K562 (cell line): ENCODE measurements at places on chromosomes 3 and 15.
A peak's percentile ranks its signal among the peaks of the same experiment; 100 is the strongest.

GRCh38 chr3:70250492-70250891 lies 61.9 kb downstream of the MDFIC2 start:
- DNase-seq: no peak

GRCh38 chr3:80553211-80553610 lies 785.4 kb upstream of the ROBO1 start:
- DNase-seq: no peak

DNA sequence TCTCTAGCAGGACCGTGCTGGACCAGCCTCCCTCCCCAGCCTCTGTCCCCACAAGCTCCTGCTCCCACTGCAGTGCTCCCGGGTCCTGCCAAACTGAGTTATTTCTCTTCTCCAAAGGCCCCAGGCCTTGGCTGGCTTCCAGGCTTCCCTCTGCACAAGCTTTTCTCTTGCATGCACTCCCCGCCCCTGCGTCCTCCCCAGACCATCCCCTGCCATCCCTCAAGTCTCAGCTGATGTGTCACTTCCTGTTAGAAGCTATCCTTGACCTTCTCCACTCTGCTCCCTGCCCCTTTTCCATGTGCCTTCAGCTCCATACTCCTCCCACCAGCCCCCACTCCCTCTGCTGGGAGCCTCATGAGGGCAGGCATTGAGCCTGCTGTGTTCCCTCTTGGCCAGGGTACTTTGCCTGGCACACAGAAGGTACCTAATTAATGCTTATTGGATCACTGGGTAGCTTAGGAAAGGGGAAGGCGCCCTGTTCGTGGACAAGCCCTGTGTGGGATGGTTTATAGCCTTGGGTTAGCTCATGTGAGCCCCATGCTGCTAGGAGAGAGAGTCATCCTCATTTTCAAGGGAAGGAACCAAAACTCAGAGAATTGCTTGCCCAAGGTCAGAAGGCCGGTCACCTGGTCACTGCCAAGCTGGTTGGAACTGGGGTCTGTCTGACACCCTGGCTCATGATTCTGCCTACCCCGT lies 56.4 kb downstream of the FEM1B start:
- DNase-seq: no peak

- no peak for DNase-seq
Observed at GRCh38 chr15:65333148-65333820, 28.8 kb downstream of the RNU5B-1 start.

GRCh38 chr15:88803241-88803919 lies at the start of gene ACAN:
Gene ACAN, plus strand, starts transcription at chr15:88803436. Its CDS starts 32,771 bp downstream, at chr15:88836207.
- DNase-seq: no peak

DNA sequence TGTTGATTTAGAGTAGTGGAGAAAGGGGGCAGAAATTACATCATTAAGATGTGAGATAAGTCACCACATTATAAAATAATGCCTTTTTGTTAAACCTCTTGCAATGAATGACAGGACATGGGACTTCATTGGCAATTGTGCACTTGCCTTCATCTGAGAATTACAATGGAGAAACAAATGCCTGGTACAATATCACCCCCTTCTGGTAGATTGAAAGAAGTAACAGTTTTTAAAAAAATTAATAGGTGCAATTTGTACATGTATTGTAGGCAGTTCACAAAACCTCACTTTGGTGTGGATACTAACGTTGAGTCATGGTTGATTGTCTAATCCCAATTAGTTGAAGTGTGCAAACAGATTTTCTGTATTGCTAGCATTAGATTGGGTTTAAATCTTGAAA lies 4.6 kb upstream of the P2RY14 start:
- DNase-seq: peak; percentile 41

GRCh38 chr3:37700466-37701248 lies 161.0 kb upstream of the CTDSPL start:
- no peak for DNase-seq

- DNase-seq: no peak
Observed at GRCh38 chr15:35060591-35060990, 24.5 kb downstream of the NANOGP8 start.

GRCh38 chr3:155560594-155560993 lies 184.3 kb downstream of the PLCH1 start:
- no peak for DNase-seq

DNA sequence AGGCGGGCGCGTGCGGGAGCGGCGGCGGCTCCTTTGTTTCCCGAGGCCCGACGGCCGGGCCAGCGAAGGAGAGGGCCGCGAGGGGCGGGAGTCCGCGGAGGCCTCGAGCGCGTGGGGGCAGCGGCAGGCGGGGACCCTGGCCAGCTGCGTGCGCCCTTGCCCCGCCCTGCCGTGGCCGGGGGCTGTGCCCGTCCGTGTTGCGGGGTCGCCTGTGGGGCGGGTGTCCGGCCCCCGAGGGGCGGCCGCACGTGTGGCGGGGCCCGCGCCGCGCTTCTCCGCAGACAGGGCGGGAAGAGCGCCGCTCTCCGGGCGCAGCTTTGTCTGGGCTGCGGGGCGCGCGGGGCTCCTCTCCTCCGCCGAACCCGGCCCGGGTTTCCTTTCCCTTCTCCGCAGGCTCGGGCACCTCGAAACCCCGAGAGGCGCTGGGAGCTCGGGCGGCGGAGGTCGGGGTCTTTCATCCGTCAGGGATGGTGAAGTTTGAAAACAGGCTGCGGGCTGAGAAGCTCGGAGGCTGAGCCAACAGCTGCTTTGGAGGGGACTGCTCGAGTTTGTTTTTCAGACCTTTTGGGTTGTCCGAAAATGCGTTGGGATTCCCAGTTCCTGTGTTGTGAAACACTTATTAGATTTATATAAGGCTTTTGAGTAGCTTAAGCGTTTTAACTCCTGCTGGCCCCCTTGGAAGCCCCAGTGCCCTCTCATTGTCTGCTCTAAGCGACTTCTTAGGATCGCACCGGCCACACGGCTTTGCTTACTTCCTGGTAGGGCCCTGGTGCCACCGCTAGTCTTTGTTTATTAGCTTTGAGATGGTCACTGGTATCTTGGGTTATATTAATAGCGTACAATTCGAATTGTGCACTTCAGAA lies 817 bp downstream of the USP3 start:
- DNase-seq: peak; percentile 44
